Epithelial cell of prostate (primary cell): ENCODE measurements at places on chromosomes 16 and 17.

DNA sequence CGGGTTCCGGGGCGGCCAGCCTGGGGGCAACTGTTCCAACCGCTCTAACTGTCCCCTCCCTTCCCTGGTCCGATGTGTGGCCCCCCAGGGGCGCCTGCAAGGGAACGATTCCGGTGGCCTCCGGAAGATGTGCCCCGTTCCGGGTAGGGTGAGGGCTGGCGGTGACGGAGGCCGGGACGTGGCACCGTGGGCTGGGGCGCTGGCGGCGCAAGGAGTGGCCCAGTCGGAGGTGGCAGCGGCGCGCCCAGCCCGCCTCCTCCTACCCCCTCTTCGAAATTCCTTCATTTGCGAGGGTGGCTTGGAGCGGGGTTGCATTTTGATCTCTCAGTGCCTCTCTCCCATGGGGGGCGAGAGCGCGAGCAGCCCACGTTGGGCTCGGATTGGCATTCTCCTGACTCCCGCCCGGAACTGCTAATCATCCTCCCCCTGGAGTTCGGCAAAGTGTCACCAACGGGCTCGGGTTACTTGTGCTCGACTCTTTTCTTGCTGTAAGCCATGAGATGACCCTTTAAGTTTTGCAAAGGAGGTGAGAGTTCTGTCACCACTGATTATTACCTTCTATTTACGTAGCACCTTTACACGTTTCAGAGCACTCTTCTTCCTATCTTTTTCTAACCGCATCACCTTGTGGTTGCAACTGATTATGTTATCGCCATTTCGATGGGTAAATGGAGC is 622 bp downstream of the NDEL1 start:
- no peak for DNase-seq

GRCh38 chr16:50522324-50522723 is 25.9 kb upstream of the NKD1 start:
- DNase-seq: no peak

GRCh38 chr16:50238868-50239301 is 27.5 kb upstream of the ADCY7 start:
- no peak for DNase-seq

DNA sequence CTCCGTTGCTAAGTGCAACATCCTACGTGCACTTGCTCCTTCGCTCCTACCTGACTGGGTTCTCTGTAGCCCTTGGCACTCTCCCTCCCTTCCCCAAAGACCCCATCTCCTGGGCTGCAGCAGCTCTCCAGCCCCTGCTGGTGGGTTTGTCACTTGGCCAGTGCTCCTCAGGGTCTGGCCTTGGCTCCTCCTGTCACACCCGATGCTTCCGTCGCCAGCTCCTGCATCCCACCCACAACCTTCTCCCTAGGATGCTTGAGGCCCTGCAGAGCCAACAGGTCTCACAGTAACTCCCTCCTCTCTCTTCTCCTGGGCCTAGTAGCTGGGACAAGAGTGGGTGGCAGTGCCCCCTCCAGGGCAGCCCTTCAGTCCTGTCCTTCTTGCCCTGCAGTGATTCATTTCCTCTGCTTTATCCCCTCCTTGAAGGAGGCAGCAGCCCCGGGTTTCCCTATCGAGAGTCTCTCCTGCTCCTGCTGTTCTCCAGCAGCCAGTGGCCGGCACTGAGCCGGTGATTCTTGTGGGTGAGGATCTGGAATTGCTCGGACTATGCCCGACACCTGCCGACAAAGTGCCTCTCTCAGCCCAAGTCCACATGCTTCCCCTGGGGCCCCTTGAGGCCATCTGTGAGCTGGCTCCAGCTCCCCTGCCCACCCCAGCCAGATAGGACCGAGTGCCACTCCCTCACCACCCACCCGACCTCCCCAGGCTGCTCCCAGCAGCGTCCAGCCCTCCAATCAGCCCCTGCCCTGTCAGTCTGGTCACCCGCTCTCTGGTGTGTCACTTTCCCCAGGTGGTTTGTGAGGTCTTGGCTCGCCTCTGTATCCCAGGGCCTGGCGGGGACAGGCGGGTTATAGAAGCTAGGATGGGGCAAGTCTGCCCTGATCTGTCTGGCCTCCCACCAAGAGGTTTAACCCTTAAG is 3.8 kb downstream of the LITAFD start:
- no peak for DNase-seq
